ENCODE measurements at places on chromosomes 2 and 18.

GRCh38 chr2:5007596-5007995, 684.6 kb upstream of the SOX11 start:
- no peak for DNase-seq

- DNase-seq, result no peak
Observed at GRCh38 chr2:102434655-102435381, 11.9 kb downstream of the IL18RAP start.

GRCh38 chr2:113212245-113213060, 38.7 kb downstream of the PSD4 start:
- DNase-seq, result no peak

DNA sequence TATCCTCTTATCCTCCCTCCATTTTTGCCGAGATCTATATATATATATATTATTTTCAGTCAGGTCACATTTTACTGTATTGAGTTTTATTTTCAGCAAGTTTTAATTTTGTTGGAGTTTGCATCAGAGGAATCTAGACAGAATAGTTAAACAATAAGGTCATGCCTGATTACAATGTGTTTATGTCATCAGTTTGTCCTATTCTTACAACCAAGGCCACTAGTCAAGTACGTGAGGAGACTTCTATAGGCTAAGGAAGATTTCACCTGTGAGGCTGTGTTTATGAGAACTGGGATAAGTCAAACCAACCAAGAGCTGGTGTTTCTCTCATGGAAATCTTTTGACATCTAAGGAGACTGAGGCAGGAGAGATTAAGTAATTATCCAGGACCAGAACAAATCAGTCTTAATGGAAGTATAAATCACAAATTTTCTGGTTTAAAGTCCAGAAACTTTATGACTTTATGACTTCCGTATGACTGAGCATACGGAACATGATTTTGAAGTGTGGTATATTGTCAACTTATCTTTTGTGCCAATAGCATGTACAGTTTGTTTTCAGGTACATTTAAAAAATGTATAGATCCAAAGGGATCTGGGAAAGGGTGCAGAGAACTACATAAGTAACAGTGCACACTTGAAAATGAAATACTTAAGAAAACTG, 100.0 kb upstream of the DTNA start:
- DNase-seq, result no peak

DNA sequence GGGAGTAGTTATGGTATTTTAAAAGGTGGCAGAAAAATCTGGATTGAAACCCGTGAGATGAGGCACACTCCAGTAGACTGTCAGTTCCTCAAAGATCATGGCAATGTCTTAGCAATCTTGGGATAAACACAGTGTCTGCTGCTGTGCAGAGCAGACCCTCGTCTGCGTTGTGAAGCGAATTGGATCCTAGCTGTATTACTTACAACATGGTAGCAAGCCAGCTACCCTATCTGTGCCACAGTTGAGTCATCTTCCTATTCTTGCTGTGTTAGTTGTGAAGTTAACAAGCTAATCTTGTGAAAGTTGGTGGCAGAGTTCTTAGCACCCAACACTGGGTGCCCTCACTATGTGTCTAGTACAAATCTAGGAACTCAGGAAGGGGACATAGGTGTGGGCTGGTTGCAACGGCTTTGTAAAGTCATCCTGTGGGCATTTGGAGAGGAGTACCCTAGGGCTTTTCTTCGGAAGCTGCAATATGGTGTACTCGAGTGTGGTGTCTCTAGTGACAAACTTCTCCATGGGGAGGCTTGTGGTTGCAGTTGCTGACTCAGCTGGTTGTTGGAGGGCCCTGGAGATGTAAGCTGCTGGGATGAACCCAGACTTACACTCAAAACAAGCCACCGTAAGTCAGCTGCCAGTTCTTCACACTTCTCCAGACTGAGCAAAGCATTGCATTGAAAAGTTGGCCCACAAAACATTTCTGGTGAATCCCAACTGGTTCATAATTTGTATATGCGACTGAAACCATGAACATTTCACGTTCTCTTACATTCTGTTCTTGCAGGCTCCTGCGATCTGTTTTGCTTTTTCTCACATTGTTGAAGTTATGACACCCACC, 61.5 kb downstream of the ADCYAP1 start:
- DNase-seq, result peak; percentile 50

DNA sequence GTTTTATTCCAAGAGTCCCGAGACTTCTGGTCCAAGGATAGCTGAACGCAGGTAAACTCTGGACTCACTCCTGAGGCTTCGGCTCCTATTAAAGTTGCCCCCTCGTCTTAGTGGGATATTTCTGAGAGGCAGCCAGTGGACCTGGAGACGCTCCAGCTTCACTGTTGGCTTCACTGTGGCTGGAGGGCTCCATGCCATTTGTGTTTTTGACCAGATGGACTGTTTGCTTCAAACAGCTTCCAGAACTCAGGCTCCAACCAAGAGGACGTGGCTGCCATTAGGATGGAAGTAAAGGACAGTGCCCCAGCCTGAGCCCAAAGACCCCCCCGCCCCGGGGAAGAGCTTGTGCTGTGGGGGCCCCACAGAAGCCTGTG, 94.4 kb upstream of the LDAH start:
- DNase-seq, result no peak

- DNase-seq, result no peak
Observed at GRCh38 chr2:12935222-12935621, 218.5 kb downstream of the TRIB2 start.

Data from MV-4-11 (cell line).